Transverse colon (tissue), 4 donors: ENCODE measurements at places on chromosomes 4 and X. TPM values are rescaled to one million over a fixed set of nuclear protein-coding genes. Genes with fewer than 3 reads are reported as not detected.

The SORBS2 gene
- 234 TPM for total RNA-seq

The USP38 gene
- 25.9 TPM for total RNA-seq

The XAGE2 gene
- total RNA-seq = not detected

The PCDH18 gene
- 22.5 TPM for total RNA-seq

The LDOC1 gene
- total RNA-seq = 37.0 TPM

The IL2 gene
- not detected for total RNA-seq

The ZFP92 gene
- 3.0 TPM for total RNA-seq

The MEPE gene
- total RNA-seq = not detected

The MAGEA3 gene
- not detected for total RNA-seq

The GDPD2 gene
- total RNA-seq = 1.6 TPM

The RHOXF1 gene
- not detected for total RNA-seq

The CRLF2 gene
- total RNA-seq = 15.0 TPM

The CXCL8 gene
- total RNA-seq = not detected

DNA sequence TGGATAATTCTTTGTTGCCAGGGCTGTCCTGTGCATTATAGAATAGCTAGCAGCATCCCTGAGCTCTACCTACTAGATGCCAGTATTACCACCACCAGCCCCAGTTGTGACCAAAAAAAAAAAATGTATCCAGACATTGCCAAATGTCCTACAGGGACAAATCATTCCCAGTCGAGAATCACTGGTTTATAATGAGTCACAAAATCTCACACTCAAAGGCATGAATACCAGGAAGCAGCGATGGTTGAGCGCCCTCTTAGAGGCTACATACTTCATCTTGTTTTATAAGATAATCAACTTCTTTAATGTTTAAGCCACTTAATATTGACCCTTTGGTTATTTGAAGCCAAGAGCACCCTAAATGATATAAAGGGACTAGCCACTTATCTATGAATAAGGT, 297.3 kb downstream of the DHX15 start:
- no peaks in the 10 kb centered on the region for H3K27me3 ChIP-seq
- no peak overlapping the region for H3K27ac ChIP-seq
- no peak overlapping the region for H3K4me3 ChIP-seq
- no peaks in the 10 kb centered on the region for H3K36me3 ChIP-seq
- DNase-seq = no peak
- no peaks in the 10 kb centered on the region for H3K4me1 ChIP-seq

GRCh38 chr4:174120446-174121295, 162.8 kb downstream of the FBXO8 start:
- no peaks in the 10 kb centered on the region for H3K4me1 ChIP-seq
- peak overlapping the region; percentile 4 for H3K4me3 ChIP-seq
- H3K27me3 ChIP-seq = peaks cover 4% of the 10 kb centered on the region
- H3K27ac ChIP-seq = peak overlapping the region; percentile 63
- no peak for DNase-seq

DNA sequence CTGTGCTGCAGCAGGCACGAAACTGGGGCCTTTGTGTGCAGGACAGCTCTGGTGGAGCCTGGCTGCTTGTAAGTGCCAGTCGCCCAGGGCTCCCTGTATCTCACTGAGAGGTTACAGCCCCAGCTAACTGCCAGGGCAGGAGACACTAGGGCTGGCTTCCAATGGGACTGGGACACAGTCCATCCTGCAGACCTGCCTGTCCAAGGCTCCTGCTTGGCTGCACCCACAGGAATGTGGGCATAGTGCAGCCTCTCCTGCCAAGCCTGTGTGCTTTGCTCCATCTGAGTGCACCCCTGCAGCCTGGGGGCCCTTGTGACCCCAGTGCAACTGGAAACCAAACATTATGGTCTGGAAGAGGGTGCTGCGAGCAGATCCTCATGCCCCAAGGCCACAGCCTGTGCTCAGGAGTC, 144.0 kb downstream of the ADAM29 start:
- H3K36me3 ChIP-seq = no peaks in the 10 kb centered on the region
- H3K27ac ChIP-seq = no peak overlapping the region
- no peak for DNase-seq
- H3K27me3 ChIP-seq = no peaks in the 10 kb centered on the region

DNA sequence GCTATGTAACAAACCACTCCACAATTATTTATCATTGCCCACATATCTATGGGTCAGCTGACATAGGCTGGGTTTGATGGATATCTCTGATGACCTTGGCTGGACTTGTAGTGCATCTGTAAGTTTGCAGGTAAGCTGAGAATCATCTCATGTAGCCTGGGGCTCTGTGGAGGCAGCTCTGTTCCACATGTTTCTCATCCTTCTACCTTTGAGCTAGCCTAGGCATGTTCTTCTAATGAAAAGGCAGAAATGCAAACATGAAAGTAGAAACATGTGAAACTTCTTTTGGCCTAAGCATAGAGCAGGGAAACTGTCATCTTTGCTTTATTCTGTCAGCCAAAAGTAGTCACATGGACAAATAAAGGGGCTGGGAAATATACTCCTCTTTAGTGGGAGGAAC, 18.2 kb downstream of the MRPL1 start:
- no peak overlapping the region for H3K27ac ChIP-seq
- no peaks in the 10 kb centered on the region for H3K36me3 ChIP-seq
- H3K27me3 ChIP-seq = no peaks in the 10 kb centered on the region
- H3K4me1 ChIP-seq = peaks cover 6% of the 10 kb centered on the region
- no peak overlapping the region for H3K4me3 ChIP-seq

DNA sequence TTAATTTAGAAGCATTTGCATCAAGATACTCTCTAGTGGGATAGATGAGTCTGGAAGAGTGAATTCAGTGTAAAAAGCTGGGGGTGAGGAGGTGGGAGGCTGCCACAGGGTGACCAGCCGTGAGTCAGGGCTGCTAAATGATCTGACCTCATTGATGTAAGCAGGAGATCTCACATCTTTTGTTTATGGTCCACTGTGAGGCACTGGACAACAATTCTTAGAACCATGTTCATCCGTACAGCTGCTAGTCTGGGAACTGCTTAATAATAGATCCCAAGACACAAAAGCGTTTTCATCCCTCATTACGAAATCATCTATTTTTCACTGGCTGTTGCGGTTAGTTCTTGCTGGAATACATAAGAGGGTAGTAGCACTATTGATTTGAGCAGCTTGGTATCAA, 14.1 kb downstream of the KLF3 start:
- peaks cover 20% of the 10 kb centered on the region for H3K36me3 ChIP-seq
- H3K4me1 ChIP-seq = peaks cover 26% of the 10 kb centered on the region
- no peak overlapping the region for H3K4me3 ChIP-seq
- no peaks in the 10 kb centered on the region for H3K27me3 ChIP-seq
- DNase-seq = no peak

DNA sequence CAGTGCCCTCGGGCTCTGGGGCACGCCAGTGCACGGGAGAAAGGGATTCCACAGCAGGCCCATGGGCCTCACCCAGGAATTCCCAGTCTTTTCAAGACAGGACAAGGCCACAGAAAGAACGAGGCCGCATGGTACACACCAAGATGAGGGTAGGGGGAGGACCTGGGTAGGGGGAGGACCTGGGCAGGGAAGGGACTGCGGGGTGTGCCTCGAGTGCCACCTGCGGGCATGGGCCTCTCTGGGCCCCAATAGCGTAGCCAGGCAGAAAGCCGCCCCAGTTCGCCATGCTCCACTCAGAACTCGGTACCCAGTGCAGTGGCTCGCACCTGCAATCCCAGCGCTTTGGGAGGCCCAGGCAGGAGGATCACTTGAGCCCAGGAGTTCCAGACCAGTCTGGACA, 14.0 kb upstream of the DUSP9 start:
- H3K4me1 ChIP-seq = no peaks in the 10 kb centered on the region
- H3K27ac ChIP-seq = no peak overlapping the region
- H3K36me3 ChIP-seq = no peaks in the 10 kb centered on the region
- H3K4me3 ChIP-seq = no peak overlapping the region
- H3K27me3 ChIP-seq = no peaks in the 10 kb centered on the region

GRCh38 chrX:22314211-22314610, 41.5 kb downstream of the CBLL2 start:
- no peak overlapping the region for H3K27ac ChIP-seq
- DNase-seq = no peak
- H3K4me3 ChIP-seq = no peak overlapping the region
- H3K36me3 ChIP-seq = no peaks in the 10 kb centered on the region

DNA sequence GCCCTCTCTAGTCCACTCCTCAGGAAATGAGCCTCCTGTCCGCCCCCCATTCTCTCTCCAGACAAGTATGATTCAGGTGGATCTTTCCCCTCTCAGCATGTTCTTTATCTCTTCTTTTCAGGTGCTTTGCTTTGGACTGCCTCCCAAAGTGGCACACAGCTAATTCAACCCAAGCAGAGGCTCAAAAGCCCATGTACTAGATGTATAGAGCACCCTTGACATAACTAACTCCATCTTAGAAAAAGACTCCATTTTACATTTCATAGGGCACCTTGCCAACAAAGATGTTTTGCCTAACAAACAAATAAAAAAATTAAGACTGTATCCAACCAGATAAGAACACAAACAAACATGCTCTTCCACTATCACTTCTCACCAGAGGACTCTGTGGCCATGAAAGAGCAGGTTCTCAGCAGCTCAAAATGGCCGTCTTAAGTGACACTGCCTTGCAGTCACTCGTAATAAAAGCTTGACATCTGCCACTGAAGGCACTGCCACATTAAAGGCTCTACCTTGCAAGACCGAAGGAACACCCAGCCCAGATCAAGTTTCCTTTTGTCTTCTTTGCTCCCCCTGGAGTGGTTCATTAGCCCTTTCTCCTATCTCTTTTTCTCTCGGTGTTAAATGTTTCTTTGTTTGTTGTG, 84.9 kb upstream of the TAB3 start:
- DNase-seq = no peak
- H3K4me3 ChIP-seq = no peak overlapping the region
- no peaks in the 10 kb centered on the region for H3K4me1 ChIP-seq
- H3K27me3 ChIP-seq = no peaks in the 10 kb centered on the region
- H3K36me3 ChIP-seq = no peaks in the 10 kb centered on the region

- H3K27ac ChIP-seq = no peak overlapping the region
- DNase-seq = no peak
- no peaks in the 10 kb centered on the region for H3K4me1 ChIP-seq
- H3K27me3 ChIP-seq = no peaks in the 10 kb centered on the region
These were observed 87.2 kb upstream of the PITX2 start for GRCh38 chr4:110710070-110710469.

DNA sequence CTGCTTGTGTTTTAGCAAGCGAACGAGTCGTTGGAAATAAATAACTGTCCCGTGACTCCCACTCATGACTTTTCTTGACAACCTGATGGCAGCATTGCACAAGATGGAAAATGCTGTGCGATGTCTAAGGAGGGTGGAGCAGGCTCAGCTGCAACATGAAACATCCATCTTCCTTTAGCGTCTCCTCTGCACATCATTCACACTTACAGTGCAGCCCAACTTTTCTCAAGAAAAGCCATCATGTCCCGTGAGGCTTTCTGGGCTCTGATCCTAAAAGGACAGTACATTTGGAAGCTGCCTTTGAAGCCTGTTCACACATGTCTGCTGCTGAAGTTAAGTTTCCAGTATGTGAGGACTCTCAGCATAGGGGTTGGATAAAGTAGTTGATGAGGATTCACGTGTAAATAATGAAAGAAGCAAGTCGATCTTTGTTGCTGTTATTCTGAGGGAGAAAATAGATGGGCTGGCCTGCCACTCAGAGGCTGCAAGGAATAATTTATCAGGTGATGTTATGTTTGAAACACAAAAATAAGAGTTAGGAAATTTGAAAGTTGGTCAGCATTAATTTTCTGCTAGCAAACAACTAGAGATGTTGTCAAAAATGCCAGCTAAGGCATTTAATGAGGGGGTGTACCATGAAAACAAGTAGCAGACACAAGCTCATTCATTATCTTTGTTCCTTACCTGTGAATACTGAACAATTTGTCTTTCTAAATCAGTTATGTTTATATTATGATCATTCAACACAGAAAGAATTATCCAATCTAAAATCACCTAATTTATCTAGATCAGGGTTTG, 328.7 kb upstream of the ZFP42 start:
- H3K36me3 ChIP-seq = no peaks in the 10 kb centered on the region
- no peak overlapping the region for H3K27ac ChIP-seq
- no peak overlapping the region for H3K4me3 ChIP-seq
- no peak for DNase-seq
- H3K27me3 ChIP-seq = no peaks in the 10 kb centered on the region

DNA sequence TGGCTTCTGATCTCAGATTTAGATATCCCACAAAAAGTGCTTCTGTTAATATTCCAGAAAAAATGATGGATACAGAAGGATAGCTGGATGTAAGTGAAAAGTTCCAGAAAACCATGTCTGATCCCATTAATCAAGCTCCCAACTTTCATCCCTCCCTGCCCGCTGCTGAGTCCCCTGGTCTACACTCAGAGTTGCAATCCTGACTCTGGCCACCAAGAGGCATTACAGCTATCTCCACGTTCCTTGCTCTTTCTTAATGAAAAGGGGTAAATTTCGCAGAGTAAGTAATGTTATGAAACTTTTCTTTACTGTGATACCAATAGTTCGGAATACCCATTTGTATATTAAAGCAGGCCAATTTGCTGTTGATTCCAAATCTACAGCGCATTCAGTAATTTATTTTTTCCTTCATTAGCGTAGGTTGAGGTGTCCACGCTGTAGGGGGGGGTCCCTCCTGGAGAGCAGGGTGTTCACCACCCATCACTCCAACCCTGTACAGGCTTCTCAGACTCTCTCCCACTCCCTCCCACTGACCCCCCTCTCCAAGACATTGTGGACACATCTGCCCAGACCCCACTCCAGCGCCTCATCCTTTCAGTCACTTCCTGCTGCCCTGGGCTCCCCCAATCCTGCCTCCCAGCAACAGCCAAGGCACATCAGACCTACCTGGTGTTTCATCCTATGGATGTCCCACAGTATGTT, 55.1 kb downstream of the RAB40A start:
- peaks cover 3% of the 10 kb centered on the region for H3K4me1 ChIP-seq
- no peaks in the 10 kb centered on the region for H3K27me3 ChIP-seq
- H3K36me3 ChIP-seq = no peaks in the 10 kb centered on the region

- H3K36me3 ChIP-seq = no peaks in the 10 kb centered on the region
- no peak overlapping the region for H3K4me3 ChIP-seq
- DNase-seq = no peak
- H3K27ac ChIP-seq = no peak overlapping the region
- no peaks in the 10 kb centered on the region for H3K27me3 ChIP-seq
These were observed 399.9 kb downstream of the GPM6A start for GRCh38 chr4:175412161-175412560.

- H3K27me3 ChIP-seq = peaks cover 32% of the 10 kb centered on the region
- no peaks in the 10 kb centered on the region for H3K4me1 ChIP-seq
- no peak overlapping the region for H3K27ac ChIP-seq
- H3K36me3 ChIP-seq = no peaks in the 10 kb centered on the region
- DNase-seq = no peak
- no peak overlapping the region for H3K4me3 ChIP-seq
These were observed 14.9 kb downstream of the ARHGAP36 start for GRCh38 chrX:131072871-131073571.

DNA sequence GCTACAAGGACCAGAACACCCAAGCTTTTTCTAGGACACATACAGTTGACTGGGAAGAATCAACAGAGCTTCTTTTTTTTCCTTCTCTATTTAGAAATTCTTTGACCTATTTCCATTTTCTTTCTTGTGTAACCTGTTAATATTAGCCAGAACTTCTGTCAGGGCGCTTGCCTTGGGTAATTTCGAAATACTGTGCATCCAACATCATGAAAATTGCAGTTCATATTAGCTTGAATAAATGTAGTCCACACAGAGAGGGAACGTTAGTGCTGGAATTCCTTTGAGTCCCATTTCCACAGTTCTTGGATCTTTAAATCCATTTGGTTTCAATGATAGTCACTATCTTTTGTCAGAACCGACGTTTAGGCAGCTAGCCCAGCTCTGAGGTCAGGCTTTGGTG, 141.8 kb downstream of the MXRA5 start:
- no peak for DNase-seq
- H3K36me3 ChIP-seq = no peaks in the 10 kb centered on the region
- H3K27ac ChIP-seq = no peak overlapping the region
- no peak overlapping the region for H3K4me3 ChIP-seq

GRCh38 chrX:115713460-115713859, 152.5 kb downstream of the PLS3 start:
- no peak for DNase-seq
- no peaks in the 10 kb centered on the region for H3K27me3 ChIP-seq
- no peaks in the 10 kb centered on the region for H3K4me1 ChIP-seq
- H3K27ac ChIP-seq = no peak overlapping the region
- H3K4me3 ChIP-seq = no peak overlapping the region
- H3K36me3 ChIP-seq = no peaks in the 10 kb centered on the region
